Keratinocyte (primary cell): ENCODE measurements at places on chromosomes 2 and 18. TPM values are rescaled to one million over a fixed set of nuclear protein-coding genes. Genes with fewer than 3 reads are reported as not detected.

DNA sequence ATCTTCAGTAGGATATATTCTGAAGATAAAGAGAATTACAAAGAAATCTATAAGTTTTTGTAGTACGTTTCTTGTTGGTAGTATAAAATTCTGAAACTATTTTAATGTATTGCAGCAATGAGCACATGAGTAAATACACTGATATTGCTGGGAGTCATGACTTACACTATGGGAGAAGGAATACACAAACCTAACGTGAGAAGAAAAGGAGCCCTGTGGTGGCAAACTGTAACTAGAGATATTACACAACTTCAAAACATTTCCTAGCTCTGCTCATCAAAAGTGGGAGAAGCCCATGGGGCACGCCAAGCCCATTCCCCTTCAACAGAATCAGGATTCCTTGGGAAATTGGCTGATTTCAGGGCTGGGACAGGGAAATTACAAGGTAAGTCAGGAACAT, 20.5 kb downstream of the SPIRE1 start:
- no peak for DNase-seq

MC5R gene
- not detected in 3 replicates for polyA plus RNA-seq

SIX3 gene
- not detected in 3 replicates for polyA plus RNA-seq

DNA sequence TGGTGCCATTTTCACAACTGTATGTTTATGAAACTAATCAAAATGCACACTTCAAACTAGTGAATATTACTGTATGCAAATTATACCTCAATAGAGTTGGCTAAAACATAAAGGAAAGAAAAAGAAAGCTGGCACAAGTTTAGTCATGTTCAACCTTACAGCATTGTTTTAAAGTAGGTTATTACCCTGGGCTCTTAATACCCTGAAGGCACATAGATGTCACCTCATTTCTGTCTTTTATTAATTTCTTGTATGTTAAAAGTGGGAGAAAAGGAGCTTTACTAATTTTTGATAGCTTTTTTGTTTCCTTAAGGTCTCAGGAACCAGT, 32.7 kb downstream of the TMEM131 start:
- no peak for DNase-seq

BCL11A gene
- polyA plus RNA-seq = 3.8 to 5.3 TPM (median 5.0 TPM) in 3 replicates

GRCh38 chr2:12718711-12719399, 2.1 kb downstream of the TRIB2 start:
- no peak for DNase-seq

LANCL1 gene
- 70.1 to 91.5 TPM (median 86.4 TPM) in 3 replicates for polyA plus RNA-seq

ASNSD1 gene
- polyA plus RNA-seq = 23.9 to 40.0 TPM (median 30.7 TPM) in 3 replicates

GRCh38 chr18:78587626-78588600, 391.7 kb upstream of the SALL3 start:
- DNase-seq = no peak

- no peak for DNase-seq
Measured at GRCh38 chr2:127067620-127068350, 39.2 kb downstream of the BIN1 start.

GRCh38 chr2:209121691-209122090, 302.2 kb upstream of the MAP2 start:
- no peak for DNase-seq

TMEM37 gene
- polyA plus RNA-seq = 0.10 to 0.18 TPM (median 0.13 TPM) in 3 replicates

- no peak for DNase-seq
Measured at GRCh38 chr18:62512996-62513395, 9.8 kb upstream of the ZCCHC2 start.

SPDYA gene
- polyA plus RNA-seq = 0.15 to 0.37 TPM (median 0.22 TPM) in 3 replicates

KLHL14 gene
- polyA plus RNA-seq = not detected in 3 replicates

- no peak for DNase-seq
Measured at GRCh38 chr2:85939131-85939530, 50.3 kb upstream of the ST3GAL5 start.

- DNase-seq = no peak
Measured at GRCh38 chr2:26148501-26148900, 24.4 kb upstream of the GAREM2 start.

DNA sequence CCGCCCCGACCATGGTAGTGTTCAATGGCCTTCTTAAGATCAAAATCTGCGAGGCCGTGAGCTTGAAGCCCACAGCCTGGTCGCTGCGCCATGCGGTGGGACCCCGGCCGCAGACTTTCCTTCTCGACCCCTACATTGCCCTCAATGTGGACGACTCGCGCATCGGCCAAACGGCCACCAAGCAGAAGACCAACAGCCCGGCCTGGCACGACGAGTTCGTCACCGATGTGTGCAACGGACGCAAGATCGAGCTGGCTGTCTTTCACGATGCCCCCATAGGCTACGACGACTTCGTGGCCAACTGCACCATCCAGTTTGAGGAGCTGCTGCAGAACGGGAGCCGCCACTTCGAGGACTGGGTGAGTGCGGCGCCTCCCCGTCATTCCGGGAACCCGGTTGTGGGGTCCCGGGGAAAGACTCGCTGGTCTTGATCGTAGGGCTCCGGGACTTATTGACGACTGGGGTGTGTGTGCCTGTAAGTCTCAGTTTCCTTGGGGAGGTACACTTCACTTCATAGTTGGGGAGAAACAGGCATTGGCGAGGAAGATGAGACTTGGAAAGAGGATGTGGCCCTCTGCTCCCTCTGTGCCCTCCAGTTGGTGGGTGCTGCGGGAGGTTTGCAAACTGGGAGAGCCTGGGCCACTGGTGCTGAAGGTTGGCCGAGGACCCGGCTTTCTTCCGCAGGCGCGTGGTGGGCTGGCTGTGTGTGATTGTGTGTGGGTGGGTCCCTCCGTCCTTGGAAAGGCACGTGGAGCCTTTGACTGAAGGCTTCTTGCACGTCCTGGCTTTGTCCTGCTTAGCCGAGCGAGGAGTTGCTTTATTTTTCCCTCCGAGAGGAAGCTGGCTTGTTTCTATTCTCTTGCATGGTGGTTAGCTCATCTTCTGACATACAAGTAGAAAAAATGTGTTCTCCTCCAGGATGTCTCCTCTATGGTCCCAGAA, 886 bp downstream of the PRKCE start:
- DNase-seq = no peak

DNA sequence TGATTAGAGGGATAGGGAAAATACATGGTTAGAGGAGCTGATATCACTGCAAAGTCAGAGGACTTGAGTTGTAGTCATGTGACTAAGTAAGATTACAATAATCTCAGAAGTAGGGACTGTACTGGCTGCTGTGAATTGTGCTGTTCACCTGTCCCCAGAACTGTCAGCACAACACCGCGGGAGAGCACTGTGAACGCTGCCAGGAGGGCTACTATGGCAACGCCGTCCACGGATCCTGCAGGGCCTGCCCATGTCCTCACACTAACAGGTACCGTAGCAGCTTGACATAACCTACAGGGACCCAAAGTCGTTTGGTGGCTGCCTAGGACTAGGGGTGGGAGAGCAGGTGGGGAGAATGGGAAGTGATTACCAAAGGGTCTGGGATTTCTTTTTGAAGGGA, 132.8 kb upstream of the TTC39C start:
- DNase-seq = peak; percentile 42

DNA sequence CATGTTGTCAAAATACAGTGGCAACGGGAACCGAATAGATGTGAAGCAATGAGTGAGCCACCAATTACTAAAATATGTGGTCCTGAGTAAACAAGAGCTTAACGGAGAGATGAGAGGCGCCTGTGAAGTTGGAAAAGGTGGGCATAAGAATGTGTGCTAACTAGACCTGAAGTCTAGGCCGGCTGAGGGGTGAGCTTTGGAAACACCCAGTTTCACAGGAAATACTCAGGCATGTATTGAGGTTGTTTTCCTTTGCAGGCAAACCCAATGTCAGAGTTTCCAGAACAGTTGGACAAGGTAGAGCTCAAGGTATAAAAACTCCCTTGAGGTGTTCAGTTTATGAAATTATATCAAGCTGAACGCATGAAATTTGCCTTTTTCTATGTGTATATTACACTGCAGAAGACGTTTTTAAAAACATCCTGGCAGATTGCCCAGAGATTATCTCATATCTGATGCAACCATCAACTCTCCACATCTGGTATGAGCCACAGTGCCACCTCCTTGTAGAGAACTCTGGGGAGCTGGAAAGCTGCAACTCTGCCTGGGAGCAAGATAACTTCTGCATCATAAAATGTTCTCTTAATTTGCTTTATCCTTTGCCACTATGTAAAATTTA, 3.9 kb upstream of the WDSUB1 start:
- peak; percentile 32 for DNase-seq

DNA sequence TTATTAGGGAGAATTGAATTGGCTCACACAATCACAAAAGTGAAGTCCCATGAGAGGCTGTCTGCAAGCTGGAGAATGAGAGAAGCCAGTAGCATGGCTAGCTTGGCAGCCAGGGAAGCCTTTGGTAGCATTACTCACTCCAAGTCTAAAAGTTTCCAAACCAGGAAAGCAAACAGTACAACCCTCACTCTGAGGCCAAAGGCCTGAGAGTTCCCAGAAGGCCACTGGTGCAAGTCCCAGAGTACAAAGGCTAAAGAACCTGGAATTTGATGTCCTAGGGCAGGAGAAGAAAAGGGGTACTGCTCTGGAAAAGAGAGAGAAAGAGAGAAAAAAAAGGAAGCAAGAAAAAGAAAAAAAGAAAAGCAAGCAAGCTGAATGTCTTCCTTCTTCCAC, 318.2 kb downstream of the RND3 start:
- DNase-seq = no peak

- DNase-seq = no peak
Measured at GRCh38 chr2:234502919-234503285, 6.0 kb upstream of the ARL4C start.

FSHR gene
- not detected in 3 replicates for polyA plus RNA-seq
